Hypothalamus (tissue), 51 donors: ENCODE measurements at places on chromosomes 7 and 10.

DNA sequence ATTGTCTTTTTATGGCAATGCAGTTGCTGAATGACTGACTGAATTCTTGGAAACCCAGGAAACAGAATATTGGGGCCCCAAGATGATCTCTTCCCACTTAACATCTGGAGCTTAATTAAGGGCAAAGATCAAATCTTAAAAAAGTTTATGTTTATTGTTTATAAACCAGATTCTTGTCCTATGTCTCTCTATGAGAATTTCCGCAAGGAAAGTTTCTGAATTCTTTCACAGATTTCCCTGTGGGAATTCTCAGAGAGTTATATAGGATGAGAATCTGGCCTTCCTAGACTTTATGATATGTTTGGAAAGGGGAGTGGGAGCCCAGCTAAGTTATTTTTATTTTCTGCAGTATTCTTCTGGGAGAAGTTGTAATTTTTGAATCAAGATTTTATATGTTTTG, 166.3 kb downstream of the RNLS start:
- DNase-seq = no peak

DNA sequence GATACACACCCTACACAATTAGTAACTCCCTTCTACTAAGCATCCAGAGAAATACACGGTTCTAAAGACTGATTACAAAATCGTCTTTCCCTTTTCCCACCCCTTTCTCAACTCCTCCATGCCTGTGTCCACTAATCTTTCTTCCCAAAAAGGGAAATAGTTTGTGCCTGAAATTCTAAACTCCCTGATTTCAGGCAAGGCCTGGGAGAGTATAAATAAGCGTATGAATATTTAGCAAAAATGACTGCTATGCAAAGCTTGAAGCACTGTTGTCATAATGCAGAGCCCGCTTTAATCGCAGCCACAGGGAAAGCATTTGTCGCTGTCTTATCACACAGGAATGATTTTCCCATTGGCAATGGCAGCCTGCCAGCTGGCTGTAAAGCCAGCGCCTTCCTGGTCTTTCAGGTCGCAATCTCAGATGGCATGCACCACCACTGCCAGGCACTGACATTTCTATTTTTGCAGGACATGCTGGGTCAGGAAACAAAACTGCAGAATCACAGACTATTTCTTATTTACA, 142.9 kb upstream of the PCGF5 start:
- DNase-seq = no peak

DNA sequence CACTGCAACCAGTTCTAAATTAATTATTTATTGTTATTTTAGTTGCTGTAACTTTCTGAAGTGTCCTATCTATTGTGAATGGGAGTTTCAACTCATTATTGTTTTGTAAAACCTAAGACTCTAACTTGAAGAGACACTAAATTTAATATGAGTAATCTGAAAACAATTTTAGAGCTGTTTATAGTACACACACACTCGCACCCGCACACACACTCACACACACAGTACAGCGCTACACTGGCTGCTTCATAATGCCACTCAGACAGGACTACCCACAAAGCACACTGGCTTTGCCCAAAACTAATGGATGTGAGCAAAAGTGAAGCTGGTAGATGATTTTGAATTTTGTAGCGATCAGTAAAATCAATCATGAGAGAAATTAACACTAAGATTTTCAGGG, 238.9 kb upstream of the ETV1 start:
- DNase-seq = no peak

GRCh38 chr10:120098232-120098930, 205.9 kb downstream of the SEC23IP start:
- DNase-seq = no peak

GRCh38 chr10:70778267-70778924, 6.8 kb downstream of the TBATA start:
- no peak for DNase-seq

DNA sequence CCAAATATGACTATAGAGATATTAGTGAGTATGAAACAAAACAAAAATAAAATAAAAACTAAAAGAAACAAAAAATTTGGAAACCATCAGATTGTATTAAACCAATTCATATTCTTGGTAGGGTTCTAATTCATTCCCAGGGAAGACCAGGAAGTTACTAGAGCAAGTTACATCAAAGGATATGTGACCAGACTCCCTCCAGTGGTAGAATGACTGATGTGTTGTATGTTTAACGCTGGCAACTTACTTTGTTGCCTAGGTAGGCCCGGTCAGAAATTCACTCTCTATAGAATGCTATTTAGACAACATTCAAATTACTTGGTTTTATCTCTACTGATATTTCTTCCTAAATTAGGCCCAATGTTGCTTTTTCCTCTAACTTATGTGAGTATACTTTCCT, 5.2 kb downstream of the PHYHIPL start:
- DNase-seq = no peak

DNA sequence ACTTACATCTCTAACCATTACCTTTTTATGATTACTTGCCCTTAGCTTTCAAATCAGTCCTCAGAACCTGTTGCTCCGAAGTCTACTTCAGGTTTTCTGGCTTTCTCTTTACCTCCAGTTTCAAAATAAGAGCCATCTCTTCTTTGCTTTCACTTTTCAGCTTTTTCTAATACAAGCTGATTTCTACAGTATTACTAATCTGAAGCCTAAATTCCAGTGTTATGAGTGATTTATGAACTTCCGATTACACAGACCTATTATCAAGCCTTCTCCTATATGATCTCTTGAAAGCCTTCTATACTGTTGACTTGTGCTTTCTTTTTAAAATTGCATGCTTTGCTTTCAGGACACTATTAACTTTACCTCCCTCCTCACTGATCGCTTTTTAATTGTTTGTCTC, 1307.8 kb upstream of the CELF2 start:
- no peak for DNase-seq

GRCh38 chr7:123656544-123657303, 1.1 kb downstream of the LMOD2 start:
- DNase-seq = no peak

GRCh38 chr10:118163217-118163616, 116.5 kb upstream of the RAB11FIP2 start:
- DNase-seq = no peak

GRCh38 chr10:102302611-102303010, 57.3 kb downstream of the GBF1 start:
- no peak for DNase-seq

GRCh38 chr7:23469150-23469960, 936 bp downstream of the IGF2BP3 start:
- DNase-seq = no peak

DNA sequence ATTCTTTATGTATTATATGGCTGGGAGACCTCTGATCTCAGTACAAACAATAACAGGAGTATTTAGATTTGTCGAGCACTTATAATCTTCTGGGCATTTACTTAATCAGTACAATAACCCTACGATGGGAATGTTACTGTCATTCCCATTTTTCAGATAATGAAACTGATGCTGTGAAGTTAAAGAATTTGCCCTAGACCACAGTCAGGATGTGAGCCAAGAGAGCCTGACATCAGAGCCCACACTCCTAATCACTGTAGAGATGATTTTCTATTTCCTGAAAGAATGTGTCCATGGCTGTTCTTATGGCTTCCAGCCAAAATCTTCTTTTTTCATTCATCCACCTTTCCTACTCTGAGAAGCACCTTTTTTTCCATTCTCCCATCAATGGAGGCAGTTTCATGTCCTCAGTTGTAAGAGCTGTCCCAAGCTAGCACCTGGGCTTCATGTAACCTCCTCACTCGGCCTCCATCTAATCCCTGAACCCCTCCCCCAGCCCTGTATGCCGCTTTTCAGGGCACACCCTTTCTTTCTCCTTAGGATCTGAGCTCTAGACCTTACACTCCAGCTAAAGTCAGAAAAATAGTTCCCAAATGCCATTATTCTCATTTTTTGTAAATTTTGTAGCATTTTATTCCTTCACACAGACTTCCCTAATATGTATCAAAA, 12.2 kb upstream of the CAV1 start:
- DNase-seq = no peak

DNA sequence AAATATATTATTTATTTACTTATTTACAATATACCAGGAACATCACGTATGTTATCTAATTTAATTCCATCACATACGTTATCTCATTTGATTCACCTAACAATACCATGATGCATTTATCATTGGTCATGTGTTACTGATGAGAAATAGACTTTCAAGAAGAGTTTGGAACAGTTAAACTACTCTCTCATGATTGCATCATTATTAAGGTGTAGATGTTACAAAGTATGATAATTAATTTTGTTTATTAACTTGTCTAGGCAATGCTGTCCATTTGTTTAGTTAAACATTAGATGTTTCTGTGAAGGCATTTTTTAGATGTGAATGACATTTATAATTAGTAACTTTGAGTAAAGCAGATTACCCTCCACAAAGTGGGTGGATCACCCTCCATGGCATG, 32.0 kb upstream of the PCDH15 start:
- no peak for DNase-seq

GRCh38 chr10:78571286-78571685, 497.5 kb upstream of the ZMIZ1 start:
- no peak for DNase-seq

DNA sequence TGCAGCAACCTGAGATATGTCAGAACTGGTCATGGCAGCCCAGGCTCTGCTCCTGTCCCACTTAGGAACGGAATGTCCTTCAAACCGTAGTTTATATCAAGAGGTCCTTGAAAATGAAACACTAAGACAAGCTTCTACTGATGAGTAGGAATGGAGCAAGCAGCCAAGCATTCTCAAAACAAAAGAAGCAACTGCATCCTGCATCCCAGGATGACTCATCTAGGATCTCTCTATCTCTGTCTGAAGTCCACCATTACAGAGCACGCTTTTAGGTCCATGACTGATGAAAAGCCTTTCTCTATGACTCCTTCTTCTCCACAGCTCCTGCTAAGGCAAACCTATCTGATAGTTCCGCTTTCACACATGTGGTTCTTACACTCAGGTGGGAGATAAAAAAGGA, 16.3 kb downstream of the MBL2 start:
- DNase-seq = no peak

- DNase-seq = no peak
Observed at GRCh38 chr10:16915300-16915699, 98.1 kb upstream of the RSU1 start.

DNA sequence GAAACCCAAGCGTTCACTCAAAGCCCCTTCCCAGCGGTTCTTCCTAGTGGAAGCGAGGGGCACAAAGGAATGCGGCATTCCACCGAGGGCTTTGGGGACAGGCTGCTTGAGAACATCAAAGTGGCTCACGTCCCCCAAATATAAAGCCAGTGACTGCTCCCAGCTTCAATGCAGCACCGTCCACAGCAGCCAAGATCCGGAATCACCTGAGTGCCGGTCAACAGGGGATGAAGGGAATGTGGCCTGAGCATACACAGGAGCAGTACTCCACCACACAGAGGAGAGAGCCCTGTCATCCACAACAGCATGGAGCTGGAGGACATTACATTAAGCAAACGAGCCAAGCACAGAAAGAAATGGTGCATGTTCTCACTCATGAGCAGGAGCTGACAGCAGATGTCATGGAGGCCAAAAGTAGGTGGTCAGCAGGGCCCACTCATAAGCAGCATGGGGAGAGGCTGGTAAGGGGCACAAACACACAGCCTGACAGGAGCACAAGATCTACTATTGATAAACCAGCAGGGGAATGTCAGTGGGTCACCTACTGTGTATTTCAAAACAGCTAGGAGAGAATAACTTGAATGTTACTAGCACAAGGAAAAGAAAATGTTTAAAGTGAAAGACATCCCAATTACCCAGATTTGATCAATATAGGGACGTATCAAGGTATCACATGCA, 79.5 kb downstream of the DIP2C start:
- DNase-seq = no peak

GRCh38 chr10:101029520-101030295, 1.2 kb downstream of the PDZD7 start:
- no peak for DNase-seq

- DNase-seq = no peak
Observed at GRCh38 chr7:114273218-114273617, 141.4 kb upstream of the FOXP2 start.

GRCh38 chr10:15744217-15744865, 24.6 kb upstream of the ITGA8 start:
- DNase-seq = no peak

- no peak for DNase-seq
Observed at GRCh38 chr10:57628592-57629284, 639.0 kb downstream of the IPMK start.

DNA sequence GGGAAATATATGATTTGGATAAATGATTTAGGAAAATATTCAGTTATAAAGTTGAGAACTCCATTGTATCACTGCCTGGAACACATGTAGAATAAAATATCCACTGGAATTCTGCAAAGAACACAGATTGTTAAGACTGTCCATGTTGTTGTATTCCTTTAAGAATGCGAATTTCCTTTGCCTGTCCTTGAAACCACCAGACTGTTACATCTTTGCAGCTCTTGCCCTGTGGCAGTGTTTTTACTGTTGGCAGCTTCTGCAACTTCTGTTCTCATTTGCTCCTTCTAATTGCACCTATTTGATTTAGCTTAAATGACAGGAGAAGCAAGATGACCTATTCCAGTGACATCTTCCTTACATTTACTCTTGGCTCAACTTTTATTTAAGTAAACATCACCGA, 39.7 kb downstream of the MALSU1 start:
- no peak for DNase-seq

DNA sequence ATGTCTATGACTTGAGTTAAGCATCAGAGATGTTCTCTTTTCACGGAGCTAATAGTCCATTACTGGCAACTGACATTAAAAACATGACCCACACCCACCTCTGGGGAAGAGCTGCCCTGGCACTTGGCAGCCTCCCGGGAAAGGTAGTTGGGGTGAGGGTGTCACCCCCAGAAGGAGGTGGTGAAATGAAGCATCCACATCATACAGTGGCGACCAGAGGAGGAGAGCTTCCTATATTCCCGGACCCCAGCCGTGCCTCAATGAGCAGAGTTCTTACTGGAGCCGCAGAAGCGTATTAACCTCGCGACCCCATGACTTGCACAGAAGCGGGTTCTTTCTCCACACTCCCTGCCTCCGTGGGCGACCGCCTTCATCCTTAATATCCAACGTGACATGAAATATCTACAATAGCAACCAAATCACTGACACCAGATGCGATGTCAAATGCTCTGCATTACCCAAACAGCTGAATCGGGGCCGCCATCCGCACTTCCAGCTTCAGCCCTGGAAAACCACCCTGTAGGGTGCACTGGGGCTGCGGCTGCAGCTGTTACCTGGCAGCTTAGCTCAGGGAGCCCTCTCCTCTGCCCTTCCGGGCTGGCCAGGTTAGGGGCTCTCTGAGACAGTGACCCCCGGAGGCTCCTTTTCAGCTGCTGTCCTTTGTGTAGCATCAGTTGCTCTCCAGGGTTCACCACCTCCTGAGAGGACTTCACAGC, 103.1 kb upstream of the PARD3 start:
- DNase-seq = no peak
